ENCODE measurements at places on chromosomes 6 and 20. TPM values are rescaled to one million over a fixed set of nuclear protein-coding genes. Genes with fewer than 3 reads are reported as not detected.

- peak; percentile 93 for DNase-seq
Measured at GRCh38 chr6:32968867-32969684, 682 bp downstream of the BRD2 start.

DNA sequence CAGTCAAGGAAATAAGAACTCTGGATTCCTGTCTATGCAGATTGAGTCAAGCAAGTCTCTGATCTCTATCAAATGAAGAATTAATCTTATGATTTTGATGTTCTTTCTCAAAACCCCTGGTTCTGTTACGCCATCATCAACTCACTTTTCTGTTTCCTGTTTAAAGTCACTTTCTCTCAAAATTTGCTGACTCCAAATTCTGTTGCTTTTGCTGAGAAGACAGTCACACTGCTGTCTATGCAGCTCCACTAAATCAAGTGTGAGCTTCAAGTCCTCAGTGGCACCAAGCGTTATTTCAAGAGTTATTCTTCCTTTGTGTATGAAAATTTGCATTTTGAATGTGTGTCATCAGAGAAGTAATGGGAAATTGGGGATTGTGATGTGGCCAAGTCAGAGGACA is 663.3 kb downstream of the KIF16B start:
- no peak for DNase-seq

- DNase-seq, result peak; percentile 77
Measured at GRCh38 chr6:150528648-150529285, 70.9 kb upstream of the PLEKHG1 start.

DNA sequence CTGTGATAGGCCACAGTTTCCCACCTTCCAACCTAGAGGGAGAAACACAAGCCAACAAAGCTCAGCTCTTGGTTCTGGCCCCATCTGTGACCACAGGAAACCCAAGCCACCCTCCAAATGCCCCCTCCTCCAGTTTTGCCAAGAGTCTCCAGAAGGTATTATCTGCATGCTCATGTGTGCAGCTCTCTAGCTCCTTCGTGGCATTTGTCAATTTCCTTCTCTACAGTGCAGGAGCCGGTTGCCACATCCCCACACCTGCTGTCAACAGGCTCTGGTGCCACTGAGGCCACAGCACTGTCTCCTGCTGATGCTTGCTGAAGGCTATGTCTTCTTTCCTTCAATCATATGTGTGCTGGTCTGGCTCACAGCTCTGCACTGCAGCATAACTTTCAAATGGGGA is 177.2 kb downstream of the CLIC5 start:
- no peak for DNase-seq

DNA sequence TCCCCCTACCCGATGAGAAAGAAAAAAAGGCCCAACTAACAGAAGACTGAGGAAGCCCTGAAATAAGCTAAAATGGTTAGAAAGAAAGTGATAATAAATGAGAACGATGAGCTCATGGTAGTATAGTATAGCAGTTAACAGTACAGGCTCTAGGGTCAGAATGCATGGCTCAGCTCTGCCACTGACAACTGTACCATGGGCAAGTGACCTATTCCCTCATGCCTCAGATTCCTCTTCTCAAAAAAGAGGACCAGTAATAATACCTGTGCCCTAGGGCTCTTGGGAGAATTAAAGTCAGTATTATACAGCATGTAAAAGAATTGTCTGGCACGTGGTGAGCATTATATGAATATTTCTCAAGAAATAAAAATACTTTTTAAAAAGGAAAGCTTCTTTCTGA is 19.8 kb downstream of the TRERF1 start:
- DNase-seq, result no peak

The SYCP2 gene
- total RNA-seq, result 0.88 TPM

The ISM1 gene
- total RNA-seq, result 0.06 TPM

The MSH5 gene
- total RNA-seq, result 45.5 TPM

Data from neural progenitor cell (in vitro differentiated cells).